Glomerular endothelial cell (primary cell): ENCODE measurements at places on chromosomes 1 and 21.

GRCh38 chr1:5198328-5198727, 543.9 kb downstream of the AJAP1 start:
- no peak for DNase-seq

DNA sequence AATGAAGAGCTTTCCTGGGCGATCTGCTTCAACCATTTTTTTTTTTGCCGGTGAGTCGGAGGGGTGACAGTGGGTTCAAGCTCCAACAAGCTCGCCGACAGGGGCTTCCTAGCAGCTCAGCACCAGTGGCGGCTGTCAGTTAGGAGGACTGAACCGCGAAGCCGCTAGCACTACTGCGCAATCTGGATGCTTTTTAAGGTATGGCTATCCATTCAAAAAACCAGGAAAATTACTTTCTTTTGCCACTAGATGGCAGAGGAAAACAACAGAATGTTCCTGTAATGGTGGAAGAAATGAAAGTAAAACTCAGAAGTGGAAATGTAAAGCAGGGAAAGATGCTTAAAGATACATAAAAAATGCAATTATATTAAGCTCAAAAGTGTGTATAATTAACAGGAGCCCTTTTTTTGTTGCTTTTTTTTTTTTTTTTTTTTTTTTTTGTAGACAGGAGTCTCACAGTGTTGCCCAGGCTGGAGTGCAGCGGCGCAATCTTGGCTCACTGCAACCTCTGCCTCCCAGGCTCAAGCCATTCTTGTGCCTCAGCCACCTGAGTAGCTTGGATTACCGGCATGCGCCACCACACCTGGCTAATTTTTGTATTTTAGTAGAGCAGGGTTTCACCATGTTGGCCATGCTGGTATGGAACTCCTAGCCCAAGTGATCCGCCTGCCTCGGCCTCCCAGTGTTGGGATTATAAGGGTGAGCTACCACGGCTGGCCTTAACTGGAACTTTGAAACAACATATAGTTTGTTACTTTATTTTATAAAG, 8.5 kb downstream of the KYAT3 start:
- no peak for DNase-seq

DNA sequence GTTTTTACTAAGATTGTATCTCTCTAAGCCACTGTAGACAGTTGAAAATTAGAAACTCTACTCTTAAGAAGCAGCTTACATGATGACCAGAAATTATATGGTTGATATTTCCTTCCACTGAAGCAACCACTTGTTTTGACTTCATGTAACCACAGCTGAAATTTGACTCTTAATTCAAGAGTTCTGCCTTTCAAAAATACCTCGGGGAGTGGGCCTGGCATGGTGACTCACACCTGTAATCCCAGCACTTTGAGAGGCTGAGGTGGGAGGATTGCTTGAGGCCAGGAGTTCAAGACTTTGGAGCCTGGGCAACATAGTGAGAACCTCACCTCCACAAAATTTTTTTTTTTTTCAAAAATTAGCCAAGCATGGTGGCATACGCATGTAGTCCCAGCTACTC, 4.3 kb downstream of the AMPD1 start:
- no peak for DNase-seq

DNA sequence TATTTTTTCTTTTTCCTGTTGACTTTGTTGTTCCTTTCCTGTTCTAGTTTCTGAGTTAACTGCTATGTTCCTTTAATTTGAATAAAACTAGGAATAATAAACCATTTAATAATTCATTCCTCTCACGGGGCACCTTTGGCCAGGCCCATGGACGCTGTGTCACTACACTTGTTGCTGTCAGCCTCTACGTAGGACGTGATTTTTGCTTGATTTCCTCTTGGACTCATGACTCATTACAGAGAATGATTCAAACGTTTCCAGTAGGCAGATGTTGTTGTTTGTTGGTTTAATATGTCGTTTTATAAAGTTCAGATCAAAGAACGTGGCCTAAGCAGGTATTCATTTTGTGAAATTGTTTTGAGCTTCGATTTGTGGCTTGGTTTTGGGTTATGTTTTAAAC, 9.1 kb upstream of the SLC19A1 start:
- peak; percentile 85 for DNase-seq

DNA sequence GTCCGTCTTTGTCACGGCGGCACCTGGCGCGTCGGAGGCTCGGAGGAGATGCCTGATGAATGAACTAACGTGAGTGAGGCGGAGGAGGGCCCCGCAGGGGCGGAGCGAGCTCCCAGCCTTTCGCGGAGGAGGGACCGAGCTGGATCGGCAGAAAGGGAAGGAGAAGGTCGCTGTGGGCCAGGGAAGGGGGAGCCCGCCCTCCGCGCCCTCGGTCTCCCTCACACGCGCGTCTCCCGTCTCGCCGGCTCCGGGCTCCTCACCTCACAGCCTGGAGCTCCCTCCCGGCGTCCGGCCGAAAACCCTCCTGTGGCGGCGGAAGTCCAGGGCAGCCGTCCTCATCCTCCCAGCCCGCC, 519 bp downstream of the ZNF496 start:
- DNase-seq, result no peak

DNA sequence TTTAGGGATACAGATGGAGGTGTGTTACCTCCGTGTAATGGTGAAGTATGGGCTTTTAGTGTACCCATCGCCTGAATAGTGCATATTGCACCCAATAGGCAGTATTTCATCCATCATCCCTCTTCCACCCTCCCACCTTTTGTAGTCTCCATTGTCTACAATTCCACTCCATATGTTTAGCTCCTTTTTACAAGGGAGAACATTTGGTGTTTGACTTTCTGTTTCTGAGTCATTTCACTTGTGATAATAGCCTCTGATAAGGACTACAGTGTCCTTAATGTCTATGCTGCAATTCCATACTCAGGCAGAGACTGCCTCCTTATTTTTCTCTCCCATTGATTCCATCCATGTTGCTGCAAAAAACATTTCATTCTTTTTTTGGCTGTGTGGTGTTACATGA, 48.7 kb downstream of the OVGP1 start:
- no peak for DNase-seq
